Tibial nerve (tissue), 4 donors: ENCODE measurements at places on chromosomes 6 and 20. TPM values are rescaled to one million over a fixed set of nuclear protein-coding genes. Genes with fewer than 3 reads are reported as not detected.

DNA sequence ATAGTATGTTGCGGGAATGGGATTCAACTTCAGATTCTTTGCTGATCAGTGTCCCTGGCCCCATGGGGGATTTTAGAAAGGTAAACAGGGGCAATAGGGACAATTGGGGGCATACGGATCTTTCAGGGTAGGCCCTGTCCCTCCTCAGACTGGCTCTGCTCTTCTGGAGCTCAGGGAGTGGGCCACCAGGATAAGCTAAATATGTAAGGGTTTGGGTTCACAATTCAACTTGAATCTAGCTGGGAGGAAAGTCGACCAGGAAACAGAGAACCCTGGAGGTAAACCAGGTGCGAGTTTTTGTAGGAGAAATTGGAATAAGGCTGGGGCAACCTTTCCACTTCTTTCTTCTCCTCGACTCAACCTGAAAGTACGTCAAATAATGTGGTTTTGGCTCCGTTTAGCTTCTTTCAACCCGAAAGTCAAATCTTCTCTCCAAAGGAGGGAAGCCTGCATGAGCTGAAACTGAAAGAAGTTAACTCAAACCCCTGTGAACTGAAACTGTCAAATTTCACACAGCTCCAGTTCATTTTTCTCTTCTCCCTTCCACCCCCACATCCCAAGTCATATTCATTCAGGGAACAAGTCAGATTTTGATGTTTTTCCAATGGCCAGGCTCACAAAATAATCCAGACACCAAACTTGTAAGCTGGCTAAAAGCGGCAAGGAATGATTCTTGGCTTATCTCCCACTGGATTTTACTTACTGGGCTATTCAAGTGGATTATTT is 278.2 kb downstream of the CLIC5 start:
- no peak overlapping the region for H3K4me3 ChIP-seq
- no peaks in the 10 kb centered on the region for H3K4me1 ChIP-seq
- no peaks in the 10 kb centered on the region for H3K27me3 ChIP-seq
- H3K36me3 ChIP-seq: no peaks in the 10 kb centered on the region
- no peak for DNase-seq

GRCh38 chr6:105594821-105595220 is 191.9 kb upstream of the PREP start:
- no peaks in the 10 kb centered on the region for H3K4me1 ChIP-seq
- H3K36me3 ChIP-seq: no peaks in the 10 kb centered on the region
- H3K27me3 ChIP-seq: no peaks in the 10 kb centered on the region
- H3K27ac ChIP-seq: no peak overlapping the region
- H3K4me3 ChIP-seq: no peak overlapping the region

DNA sequence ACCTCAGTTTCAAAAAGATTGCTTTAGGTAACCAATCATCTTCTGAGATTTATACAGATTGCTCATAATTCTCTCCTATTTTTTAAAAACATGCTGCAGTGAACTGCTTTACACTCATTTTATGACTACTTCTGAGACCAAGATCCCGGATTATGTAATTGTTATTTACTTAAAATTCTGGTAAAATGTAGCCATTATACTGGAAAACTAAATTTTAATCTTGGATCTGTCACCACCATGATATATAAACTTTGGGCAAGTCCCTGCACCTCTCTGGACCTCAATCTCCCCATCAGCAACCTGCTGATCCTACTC is 477 bp upstream of the PROCR start:
- H3K4me3 ChIP-seq: peak overlapping the region; percentile 53
- no peaks in the 10 kb centered on the region for H3K4me1 ChIP-seq
- no peaks in the 10 kb centered on the region for H3K27me3 ChIP-seq
- DNase-seq: no peak
- no peaks in the 10 kb centered on the region for H3K36me3 ChIP-seq

DNA sequence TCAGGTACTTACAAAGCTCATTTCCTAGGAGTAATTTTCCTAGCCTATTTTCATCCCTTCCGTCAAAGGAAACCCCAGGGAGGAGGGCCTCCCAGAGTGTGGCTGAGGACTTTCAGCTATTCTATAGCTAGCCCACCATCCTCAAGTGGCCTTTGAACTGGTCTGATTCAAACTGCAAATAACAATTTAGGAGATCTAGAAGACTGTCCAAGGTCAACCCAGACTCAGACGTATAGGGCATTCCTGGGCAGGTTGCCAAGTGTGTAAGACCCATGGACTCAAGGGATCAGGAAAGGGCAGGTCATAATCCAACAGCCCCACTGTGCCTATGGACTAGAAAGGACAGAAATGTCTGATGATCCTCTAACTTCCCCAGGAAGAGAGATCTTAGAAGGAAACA is 2.1 kb upstream of the RRAGD start:
- H3K36me3 ChIP-seq: no peaks in the 10 kb centered on the region
- no peak overlapping the region for H3K4me3 ChIP-seq
- no peak for DNase-seq
- H3K4me1 ChIP-seq: peaks cover 10% of the 10 kb centered on the region

DNA sequence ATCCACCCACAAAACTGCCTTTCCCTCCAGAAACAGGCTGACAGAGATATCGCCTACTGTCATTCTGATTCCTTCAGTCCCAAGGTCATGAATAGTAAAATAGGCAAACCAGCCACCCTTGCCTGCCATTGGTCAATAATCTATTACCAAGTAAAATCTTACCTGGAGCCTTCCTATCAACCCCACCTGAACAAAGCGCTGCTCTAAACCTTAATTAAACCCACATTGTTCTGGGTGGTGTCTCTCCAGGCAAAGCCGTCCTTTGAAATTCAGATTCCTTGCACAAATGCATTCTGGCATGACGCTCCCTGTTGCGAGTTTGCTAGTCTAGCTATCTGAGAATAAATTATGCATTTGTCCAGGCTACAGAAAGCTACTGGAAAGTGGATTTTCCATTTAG is 291.6 kb upstream of the ECI2 start:
- H3K36me3 ChIP-seq: no peaks in the 10 kb centered on the region
- no peak overlapping the region for H3K4me3 ChIP-seq
- H3K4me1 ChIP-seq: no peaks in the 10 kb centered on the region
- H3K27ac ChIP-seq: no peak overlapping the region
- no peak for DNase-seq
- H3K27me3 ChIP-seq: no peaks in the 10 kb centered on the region

- peaks cover 41% of the 10 kb centered on the region for H3K4me1 ChIP-seq
- no peaks in the 10 kb centered on the region for H3K36me3 ChIP-seq
- H3K27me3 ChIP-seq: no peaks in the 10 kb centered on the region
- no peak overlapping the region for H3K27ac ChIP-seq
- no peak overlapping the region for H3K4me3 ChIP-seq
- no peak for DNase-seq
Observed at GRCh38 chr6:108690326-108691049, 129.8 kb downstream of the FOXO3 start.

DNA sequence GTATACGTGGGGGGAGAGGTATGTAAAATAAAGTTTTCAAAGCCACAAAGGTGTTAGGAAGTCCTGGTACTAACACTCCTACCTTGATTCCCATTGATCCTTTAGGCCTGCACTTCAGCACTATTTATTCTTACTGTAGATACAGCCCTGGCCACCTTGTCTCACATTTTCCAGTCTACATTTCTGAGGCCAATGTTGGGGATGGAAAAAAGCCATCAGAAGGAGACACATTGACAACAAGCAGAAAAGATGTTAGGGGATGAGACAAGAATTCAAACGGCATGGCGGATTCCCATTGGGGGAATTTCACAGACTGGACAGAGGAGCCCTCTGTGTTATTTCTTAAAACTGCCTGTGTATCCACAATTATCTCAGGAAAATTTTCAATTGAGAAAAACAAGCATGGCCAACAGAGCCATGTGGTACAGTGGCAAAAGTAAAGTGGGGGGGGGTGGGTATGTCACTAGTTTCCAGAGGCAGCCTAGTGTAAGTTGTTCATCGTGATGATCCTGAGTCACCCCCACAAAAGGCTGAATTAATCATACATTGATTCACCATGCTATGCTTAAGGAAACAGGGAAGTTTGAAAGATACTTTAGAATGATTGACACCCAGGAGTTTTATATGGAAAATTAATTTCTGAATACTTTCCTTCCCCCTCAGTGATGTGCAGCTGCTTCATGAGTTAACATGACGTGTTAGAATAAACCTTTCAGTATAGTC is 40.5 kb downstream of the RREB1 start:
- H3K4me3 ChIP-seq: no peak overlapping the region
- no peak for DNase-seq
- no peaks in the 10 kb centered on the region for H3K27me3 ChIP-seq
- H3K36me3 ChIP-seq: no peaks in the 10 kb centered on the region

Gene MOCS1
- 56.7 TPM for total RNA-seq

DNA sequence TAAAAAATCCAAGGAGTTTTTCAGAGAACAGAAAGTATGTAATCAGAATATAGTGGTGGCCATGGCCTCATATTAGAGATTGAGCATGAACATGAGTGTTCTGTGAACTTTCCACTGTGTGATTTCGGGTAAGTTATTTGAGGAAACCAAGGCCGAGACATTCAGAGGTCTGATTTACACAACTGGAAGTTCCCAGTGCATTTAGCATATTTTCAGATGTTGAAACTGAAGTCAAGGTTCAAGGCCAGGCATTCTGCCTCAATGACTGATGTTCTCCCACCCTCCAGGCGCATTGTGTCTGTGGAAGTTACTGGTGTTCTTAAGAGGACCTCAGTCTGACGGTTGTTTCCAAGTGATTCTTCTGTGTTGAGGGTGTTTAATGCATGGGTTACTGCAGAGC is 26.2 kb downstream of the RNF144B start:
- H3K27me3 ChIP-seq: no peaks in the 10 kb centered on the region
- DNase-seq: no peak
- H3K4me3 ChIP-seq: no peak overlapping the region
- no peak overlapping the region for H3K27ac ChIP-seq
- H3K36me3 ChIP-seq: no peaks in the 10 kb centered on the region
